ENCODE measurements at places on chromosomes 1 and 21.

- no peak overlapping the region for H3K4me3 ChIP-seq
- DNase-seq = no peak
- H3K27ac ChIP-seq = no peak overlapping the region
- H3K36me3 ChIP-seq = no peaks in the 10 kb centered on the region
- no peaks in the 10 kb centered on the region for H3K4me1 ChIP-seq
Observed at GRCh38 chr1:191709215-191709614, 449.0 kb upstream of the RGS18 start.

- peaks cover 83% of the 10 kb centered on the region for H3K4me1 ChIP-seq
- DNase-seq = no peak
- H3K4me3 ChIP-seq = peak overlapping the region; percentile 11
- no peaks in the 10 kb centered on the region for H3K27me3 ChIP-seq
Observed at GRCh38 chr1:113784104-113784779, 25.0 kb upstream of the PHTF1 start.

DNA sequence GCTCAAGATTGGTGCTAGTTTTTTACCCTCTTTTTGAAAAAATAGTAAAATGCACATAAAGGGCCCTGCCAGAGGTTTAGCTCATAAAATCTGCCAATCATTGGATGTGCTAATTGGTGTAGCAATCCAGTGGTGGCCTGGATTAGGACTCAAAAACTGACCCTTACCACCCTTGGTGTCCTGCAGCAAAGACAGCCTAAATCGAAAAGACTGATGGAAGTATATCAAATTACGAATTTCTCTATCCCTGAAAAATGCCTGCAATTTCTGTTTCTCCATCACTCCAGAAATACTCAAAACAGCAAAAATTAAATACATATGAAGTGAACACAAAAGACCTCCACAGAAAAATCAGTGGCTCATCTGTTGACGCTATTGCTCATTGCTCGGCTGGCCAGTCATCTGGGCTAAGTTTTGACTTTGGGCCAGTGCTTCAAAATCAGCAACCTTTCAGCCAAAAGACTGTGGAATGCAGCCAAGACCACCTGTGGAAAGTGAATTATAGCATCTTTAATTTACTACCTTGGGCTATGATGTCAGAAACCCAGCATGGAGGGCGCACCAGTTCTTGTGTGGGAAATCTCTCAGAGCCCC lies 30.0 kb downstream of the WLS start:
- no peaks in the 10 kb centered on the region for H3K36me3 ChIP-seq
- H3K4me3 ChIP-seq = no peak overlapping the region
- H3K27me3 ChIP-seq = no peaks in the 10 kb centered on the region
- H3K27ac ChIP-seq = no peak overlapping the region

DNA sequence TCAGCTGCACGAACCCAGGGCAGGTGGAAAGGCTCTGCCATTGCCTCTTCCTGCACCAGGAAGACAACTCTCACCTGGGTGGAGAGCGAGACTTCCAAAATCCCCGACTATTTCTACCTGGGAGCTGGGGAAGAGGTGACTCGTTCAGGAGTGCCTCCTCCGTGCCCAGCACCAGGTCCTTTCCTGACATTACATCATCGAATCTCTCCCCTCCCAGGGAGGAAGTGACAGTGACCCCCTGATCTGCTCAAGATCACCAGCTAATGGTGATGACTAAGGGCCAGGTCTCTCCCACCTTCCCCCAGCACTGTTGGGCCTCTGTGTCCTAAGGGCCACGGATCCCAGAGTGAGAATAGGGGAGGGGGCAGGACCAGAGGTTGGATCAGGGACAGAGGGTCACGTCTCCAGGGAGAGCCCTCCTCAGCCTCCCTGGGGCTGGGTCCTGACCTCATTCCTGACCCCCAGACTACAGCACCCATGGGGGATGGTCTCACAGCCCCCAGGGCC lies 6.8 kb downstream of the MEGF6 start:
- no peaks in the 10 kb centered on the region for H3K36me3 ChIP-seq
- no peaks in the 10 kb centered on the region for H3K4me1 ChIP-seq
- H3K27me3 ChIP-seq = no peaks in the 10 kb centered on the region
- no peak overlapping the region for H3K4me3 ChIP-seq
- H3K27ac ChIP-seq = no peak overlapping the region

GRCh38 chr1:17377325-17377953 lies 5.4 kb downstream of the PADI6 start:
- no peaks in the 10 kb centered on the region for H3K27me3 ChIP-seq
- no peak overlapping the region for H3K27ac ChIP-seq
- H3K4me3 ChIP-seq = no peak overlapping the region
- DNase-seq = no peak
- H3K4me1 ChIP-seq = no peaks in the 10 kb centered on the region

GRCh38 chr1:92964998-92965397 lies 3.7 kb upstream of the DIPK1A start:
- peaks cover 56% of the 10 kb centered on the region for H3K4me1 ChIP-seq
- no peaks in the 10 kb centered on the region for H3K27me3 ChIP-seq
- no peaks in the 10 kb centered on the region for H3K36me3 ChIP-seq
- peak overlapping the region; percentile 31 for H3K4me3 ChIP-seq

DNA sequence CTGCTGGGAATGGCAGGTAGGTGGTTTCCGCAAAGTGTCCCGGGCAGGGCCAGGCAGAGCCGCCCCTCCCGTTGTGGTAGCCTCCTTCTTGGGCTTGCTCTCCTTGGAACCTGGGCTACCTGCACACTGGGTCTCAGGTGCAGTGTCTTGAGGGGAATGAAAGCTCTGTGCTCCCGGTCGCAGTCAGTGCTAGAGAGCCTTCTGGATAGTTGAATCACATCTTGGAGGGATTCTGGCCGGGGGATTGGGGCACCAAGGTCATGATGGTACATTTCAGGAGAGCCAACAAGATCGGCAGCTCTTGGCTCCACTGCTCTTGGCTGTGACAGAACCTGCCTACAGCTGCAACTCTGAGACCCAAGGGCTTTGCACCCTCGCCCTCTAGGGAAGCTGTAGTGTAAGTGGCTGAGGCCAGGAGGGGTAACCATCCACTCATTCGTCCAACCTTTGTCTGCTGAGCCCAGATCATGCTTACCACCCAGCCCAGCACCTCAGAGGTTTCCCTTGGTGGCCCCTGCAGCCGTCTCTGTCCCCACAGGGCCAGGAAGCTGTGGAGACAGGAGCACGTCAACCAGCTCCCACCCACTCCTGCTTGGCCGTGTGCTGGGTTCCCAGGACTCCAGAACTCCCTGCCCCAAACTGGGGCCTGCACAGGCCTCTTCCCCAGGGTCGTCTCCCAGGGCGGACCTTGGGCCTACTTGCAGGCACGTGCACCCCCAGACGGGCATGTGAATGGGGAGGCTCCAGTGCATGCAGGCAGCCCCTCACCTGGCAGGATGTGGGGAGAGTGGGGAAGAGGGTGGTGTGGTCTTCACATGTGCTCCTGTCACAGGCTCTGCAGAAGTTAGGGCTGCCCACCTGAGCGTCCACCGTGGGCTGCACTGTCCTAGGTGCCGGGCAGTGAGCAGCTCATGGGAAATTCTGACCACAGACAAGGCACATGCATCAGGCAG lies 40.0 kb downstream of the NTPCR start:
- DNase-seq = no peak
- H3K27me3 ChIP-seq = no peaks in the 10 kb centered on the region
- H3K4me3 ChIP-seq = no peak overlapping the region
- no peaks in the 10 kb centered on the region for H3K4me1 ChIP-seq
- no peak overlapping the region for H3K27ac ChIP-seq
- no peaks in the 10 kb centered on the region for H3K36me3 ChIP-seq

- no peaks in the 10 kb centered on the region for H3K4me1 ChIP-seq
- no peak for DNase-seq
- no peaks in the 10 kb centered on the region for H3K36me3 ChIP-seq
- H3K27ac ChIP-seq = no peak overlapping the region
Observed at GRCh38 chr1:162943622-162944021, 82.6 kb upstream of the CCDC190 start.

DNA sequence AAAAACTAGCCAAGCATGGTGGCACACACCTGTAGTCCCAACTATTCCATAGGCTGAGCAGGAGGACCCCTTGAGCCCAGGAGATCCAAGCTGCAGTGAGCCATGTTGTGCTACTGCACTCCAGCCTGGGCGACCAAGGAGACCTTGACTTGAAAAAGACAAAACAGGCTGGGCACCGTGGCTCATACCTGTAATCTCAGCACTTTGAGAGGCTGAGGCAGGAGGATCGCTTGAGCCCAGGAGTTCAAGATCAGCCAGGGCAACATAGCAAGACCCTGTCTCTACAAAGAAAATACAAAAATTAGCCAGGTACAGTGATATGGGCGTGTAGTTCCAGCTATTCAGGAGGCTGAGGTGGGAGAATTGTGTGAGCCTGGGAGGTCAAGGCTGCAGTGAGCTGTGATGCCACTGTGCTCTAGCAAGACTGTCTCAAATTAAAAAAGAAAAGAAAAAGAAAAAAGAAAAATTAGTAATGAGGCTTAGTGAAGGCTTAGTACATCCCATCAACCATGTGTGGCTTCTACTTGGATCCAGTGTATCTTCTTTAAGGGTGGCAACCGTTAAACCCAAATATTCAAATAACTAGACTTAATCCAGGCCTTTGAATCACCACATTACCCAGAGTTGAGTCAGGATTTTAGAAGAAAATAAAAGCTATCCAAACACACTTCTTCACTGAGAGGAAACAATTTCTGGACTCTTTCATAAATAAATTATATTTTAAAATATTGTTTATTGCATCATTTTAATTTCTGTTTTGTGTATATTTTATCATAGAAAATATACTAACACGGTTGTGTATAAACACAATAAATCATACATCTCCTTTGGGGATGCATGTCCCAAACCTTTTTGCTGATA lies 74.3 kb upstream of the RAB4A start:
- no peak overlapping the region for H3K4me3 ChIP-seq
- H3K27me3 ChIP-seq = no peaks in the 10 kb centered on the region
- H3K4me1 ChIP-seq = peaks cover 25% of the 10 kb centered on the region
- no peak for DNase-seq
- no peak overlapping the region for H3K27ac ChIP-seq

GRCh38 chr1:242196101-242196500 lies 197.2 kb upstream of the MAP1LC3C start:
- H3K27ac ChIP-seq = no peak overlapping the region
- H3K36me3 ChIP-seq = no peaks in the 10 kb centered on the region
- no peak overlapping the region for H3K4me3 ChIP-seq
- no peak for DNase-seq
- H3K27me3 ChIP-seq = no peaks in the 10 kb centered on the region
- H3K4me1 ChIP-seq = no peaks in the 10 kb centered on the region

DNA sequence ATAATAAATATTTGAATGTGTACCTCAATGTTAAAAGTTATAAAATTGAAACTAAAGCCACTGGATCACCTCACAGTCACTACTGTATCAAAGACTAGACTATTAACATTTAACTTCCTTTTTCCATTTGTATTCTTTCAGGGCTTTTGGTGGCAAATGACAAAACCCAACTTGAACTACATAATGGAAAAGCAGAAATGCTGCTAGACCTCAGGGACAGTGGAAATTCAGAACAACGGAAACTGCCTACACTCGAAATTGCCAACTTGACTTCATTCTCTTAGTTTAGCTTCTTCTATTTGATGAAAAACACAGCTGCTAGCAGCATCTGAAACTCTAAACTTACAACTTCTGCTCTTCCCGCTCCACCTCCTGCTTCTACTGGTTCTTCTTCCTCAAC lies 34.9 kb upstream of the NTNG1 start:
- H3K4me3 ChIP-seq = no peak overlapping the region
- H3K36me3 ChIP-seq = no peaks in the 10 kb centered on the region
- H3K4me1 ChIP-seq = no peaks in the 10 kb centered on the region

- no peaks in the 10 kb centered on the region for H3K27me3 ChIP-seq
- H3K36me3 ChIP-seq = no peaks in the 10 kb centered on the region
- peak overlapping the region; percentile 71 for H3K4me3 ChIP-seq
- no peak for DNase-seq
- H3K27ac ChIP-seq = no peak overlapping the region
Observed at GRCh38 chr1:147541672-147542568, 619 bp downstream of the BCL9 start.

- H3K4me1 ChIP-seq = no peaks in the 10 kb centered on the region
- no peak for DNase-seq
- H3K4me3 ChIP-seq = no peak overlapping the region
- H3K36me3 ChIP-seq = no peaks in the 10 kb centered on the region
- no peak overlapping the region for H3K27ac ChIP-seq
Observed at GRCh38 chr1:94063379-94063778, 57.6 kb downstream of the ABCA4 start.

GRCh38 chr1:154962156-154962749 lies 671 bp upstream of the PYGO2 start:
- H3K27me3 ChIP-seq = no peaks in the 10 kb centered on the region
- no peak for DNase-seq
- H3K4me1 ChIP-seq = peaks cover 24% of the 10 kb centered on the region
- H3K27ac ChIP-seq = peak overlapping the region; percentile 92

DNA sequence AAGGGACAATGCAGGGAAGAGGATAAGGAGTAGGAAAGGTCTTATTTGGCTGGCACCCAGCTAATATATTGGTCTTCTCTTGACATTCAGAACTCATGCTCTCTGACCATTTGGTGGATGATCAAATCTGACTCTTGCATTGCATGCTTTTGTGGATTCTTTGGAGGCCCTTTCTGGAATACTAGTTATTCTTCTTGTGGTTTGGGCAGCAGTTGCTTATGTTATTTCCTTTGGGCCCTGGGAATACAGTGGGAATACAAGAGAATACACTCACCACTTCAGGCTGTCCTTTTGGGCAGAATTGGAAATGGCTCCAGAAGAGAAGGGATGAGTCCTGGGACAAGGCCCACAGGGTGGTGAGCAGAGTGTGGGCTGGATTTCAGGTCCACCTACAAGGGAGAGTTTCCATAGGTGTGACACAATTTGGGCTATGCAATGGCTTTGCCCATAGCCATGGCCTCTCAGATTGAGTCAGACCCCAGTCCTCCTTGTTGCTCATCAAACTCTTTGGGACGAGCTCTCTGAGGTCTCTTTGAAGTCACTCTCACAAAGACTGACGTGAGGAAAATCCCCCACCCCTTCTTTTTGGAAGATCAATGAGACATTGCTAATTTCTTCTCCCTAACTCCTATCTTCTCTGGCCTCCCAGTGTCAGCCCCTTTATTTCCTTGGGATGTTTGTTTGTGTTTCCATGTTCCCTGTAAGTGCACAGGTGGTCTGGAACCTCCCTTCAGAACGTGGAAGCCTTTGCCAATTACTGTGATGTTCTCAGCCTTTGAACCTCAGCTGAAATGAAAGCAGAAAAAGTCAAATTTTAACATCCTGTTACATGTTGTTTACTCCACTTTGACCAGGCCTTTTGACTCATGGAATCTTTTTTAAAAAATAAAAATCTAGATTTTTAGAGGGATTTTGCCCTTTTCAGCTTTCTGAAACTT lies 19.4 kb downstream of the HSD11B1 start:
- no peak for DNase-seq
- H3K27ac ChIP-seq = no peak overlapping the region
- no peaks in the 10 kb centered on the region for H3K36me3 ChIP-seq
- no peak overlapping the region for H3K4me3 ChIP-seq

DNA sequence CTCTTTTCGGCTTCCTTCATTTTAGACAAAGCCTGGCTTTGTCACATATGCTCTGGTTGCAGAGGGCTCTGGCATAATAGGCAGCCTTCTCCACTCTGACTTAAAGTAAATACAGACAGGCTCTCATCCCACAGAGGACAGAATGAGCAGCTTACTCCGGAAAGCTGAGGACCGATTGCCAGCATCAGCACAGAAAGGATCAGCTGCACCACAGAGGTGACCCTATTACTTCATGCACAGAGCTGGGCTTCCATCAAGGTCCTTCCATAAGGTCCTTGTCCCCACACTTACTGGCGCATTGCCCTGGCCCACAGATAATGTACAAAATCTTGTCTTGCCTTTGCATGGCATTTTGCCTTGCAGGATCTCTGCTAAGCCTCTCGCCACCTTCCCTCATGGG lies 67.6 kb downstream of the SEC16B start:
- H3K36me3 ChIP-seq = no peaks in the 10 kb centered on the region
- H3K27ac ChIP-seq = no peak overlapping the region
- no peaks in the 10 kb centered on the region for H3K27me3 ChIP-seq
- no peaks in the 10 kb centered on the region for H3K4me1 ChIP-seq
